Transverse colon (tissue), 4 donors: ENCODE measurements at places on chromosomes 5 and 9.

DNA sequence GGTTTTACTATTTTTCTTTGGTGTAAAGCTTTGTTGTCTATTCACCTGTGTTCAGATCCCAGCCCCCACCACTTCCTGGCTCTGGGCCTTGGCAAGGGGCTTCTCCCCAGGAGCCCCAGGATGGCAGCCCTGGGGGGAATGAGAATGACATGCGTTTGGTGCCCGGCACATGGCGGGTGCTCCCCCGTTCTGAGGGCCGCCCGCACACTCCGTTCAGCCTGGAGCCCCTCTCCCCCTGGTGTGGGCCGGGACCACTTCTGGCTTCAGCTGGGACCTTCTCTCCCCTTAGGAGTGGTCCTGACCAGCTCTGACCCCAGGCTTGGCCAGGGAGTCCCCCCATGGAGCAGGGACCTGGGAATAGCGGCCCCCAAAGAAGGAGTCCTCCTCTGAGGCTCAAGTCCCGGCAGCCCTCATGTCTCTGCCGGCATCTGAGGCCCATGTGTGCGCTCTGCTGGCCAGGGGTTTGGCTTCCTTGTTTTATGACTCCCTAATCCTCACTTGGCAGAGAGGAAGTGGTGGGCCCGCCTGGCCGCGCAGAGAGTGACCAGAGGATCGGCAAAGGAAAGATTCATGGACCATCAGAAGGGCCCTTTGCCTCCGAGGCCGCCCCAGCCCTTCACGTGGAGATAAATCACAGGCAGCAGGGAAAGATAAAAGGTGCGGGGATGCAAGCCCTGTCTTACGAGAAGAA, 57.0 kb upstream of the LMX1B start:
- no peak for DNase-seq

GRCh38 chr5:79227484-79228025, 8.4 kb upstream of the JMY start:
- no peak for DNase-seq

DNA sequence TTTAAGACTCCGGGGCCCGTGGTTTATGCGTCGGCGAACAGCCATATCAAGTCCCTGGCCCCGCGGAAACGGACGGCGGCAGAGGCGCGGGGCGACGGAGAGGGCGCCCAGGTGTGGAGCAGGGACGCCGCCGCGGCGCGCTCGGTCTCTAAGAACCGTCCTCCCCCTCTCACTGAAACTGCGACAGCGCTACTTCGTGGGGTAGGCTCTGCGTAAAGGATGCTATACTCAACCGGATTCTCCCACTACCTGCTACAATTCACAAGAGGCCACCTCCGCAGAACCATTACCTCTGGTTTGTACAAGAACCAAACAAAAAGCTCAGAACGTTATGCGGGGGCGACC, 404 bp downstream of the MRNIP start:
- DNase-seq = peak; percentile 55

- no peak for DNase-seq
Observed at GRCh38 chr5:102758576-102758975, 3.5 kb downstream of the PAM start.

DNA sequence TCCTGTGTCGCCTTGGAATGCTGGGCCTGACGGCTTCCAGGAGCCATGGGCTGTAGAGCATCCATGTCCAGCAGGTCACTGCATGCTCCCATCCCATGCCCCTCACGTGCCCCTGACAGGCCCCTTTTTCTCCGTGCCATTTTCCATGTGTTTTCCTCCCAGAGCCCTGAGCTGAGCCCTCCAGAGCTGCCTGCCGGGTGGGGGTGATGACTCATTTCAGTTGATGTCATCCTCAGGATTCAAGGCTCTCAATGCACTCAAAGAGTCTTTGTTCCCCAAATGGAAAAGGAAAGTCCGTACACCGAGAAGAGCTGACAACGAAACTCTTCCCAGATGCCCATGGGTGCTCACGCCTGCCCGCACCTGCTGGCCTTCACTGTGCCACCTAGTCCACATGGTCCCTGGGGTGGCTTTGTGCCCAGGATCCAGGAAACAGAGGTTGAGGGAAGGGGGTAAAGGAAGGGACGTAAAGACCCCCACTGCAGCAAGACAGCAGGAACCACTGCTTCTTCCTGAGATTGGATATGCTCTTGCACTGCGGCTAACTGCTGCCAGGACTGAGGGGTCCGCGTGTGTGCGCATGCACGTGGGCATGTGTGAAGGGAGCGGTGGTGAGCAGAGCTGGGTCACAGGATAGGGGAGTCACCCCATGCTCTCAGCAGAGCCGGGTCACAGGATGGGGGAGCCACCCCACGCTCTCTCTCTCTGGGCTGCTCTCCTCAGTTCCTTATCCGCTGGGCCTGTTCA, 27.6 kb downstream of the COL15A1 start:
- no peak for DNase-seq

DNA sequence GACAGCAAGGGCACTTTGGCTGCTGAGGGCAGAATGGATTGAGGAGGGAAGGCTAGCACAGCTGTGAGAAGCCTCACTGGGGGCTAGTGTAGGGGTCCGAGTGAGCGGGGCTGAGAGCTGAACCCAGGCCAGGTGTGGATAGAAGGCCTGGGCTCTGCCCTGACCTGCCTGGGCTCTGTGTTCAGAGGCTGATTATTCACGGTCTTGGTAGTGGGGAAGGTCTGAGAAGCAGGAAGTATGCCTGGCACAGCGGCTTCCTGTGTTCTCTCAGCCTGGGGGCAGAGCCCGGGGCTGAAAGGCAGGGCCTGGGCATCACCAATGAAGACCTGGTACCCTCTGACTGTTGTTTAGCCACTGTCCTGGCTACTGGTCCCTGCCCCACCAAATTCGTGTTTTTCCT, 136.4 kb upstream of the TBC1D2 start:
- no peak for DNase-seq

GRCh38 chr5:141121563-141121962, at the start of gene PCDHB4:
Gene PCDHB4 (plus strand): TSS chr5:141121818. CDS start chr5:141121999, 181 bp downstream.
- DNase-seq = no peak

- no peak for DNase-seq
Observed at GRCh38 chr9:89305868-89306267, 5.1 kb upstream of the CKS2 start.

DNA sequence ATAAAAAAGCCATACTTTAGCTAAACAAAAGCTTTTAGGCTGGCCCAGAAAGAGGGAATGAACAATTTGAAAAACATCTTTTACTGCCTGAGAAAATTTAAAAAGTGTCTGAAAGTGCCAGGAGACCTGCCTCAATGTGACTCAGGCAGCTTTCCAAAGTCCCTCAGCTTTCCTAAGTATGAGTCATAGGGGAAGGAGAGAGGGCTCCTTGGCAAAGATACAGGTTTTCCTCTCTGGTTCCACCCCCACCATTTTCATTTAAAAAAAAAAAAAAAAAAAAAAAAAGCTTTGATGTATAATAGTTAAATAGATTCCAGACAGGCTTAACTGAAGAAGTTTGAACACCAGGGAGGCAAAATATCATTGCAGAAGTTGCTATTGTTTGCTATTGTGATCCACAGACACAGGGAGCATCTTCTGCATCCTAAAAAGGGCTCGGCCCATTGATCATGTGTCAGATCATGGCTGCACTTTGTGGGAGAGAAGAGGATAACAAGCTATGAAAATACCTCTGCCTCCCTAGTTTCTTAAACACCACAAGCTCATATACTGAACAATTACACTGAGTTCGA, 71.5 kb downstream of the MRPS27 start:
- DNase-seq = peak; percentile 14

GRCh38 chr5:123997064-123997461, 485.1 kb downstream of the CSNK1G3 start:
- DNase-seq = no peak

- DNase-seq = no peak
Observed at GRCh38 chr5:175749591-175749990, 91.7 kb downstream of the HRH2 start.

DNA sequence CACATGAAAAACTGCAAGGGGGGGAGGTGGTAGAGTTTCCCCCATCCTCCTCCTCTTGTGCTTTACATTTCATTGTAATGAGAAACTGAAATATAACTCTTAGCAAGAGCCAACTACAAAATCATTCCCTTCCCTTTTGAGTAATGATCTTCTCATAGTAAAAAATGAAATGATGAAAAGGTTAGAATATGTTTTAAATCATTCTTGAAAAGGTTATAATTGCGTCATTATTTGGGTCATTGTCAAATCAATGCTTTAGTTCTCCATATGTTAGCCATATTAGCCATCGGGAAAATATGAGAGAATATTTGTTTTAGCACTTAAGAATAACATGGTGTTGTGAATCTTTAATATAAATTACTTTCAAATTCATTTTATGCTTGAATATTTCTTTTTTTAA, 1185.0 kb upstream of the CDH18 start:
- no peak for DNase-seq

DNA sequence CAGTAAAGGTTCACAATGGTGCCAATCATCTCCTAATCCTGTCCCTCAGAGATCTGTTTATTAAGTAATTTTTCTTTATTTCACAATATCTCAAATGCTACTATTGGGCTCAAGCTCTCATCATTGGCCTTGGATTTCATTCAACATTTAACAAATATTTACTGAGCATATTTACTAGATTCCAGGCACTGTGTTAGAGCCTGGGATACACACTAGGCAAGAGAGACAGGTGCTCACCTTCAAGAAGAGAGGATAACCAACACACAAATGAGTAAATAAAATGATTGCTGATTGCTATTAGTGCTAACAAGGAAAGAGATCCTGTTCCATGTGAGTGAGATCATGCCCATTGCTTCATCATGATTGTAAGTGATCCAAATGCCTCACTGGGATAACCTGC, 27.4 kb downstream of the PPP2R2B start:
- no peak for DNase-seq

- DNase-seq = no peak
Observed at GRCh38 chr5:135151256-135151655, 117.2 kb upstream of the PITX1 start.

DNA sequence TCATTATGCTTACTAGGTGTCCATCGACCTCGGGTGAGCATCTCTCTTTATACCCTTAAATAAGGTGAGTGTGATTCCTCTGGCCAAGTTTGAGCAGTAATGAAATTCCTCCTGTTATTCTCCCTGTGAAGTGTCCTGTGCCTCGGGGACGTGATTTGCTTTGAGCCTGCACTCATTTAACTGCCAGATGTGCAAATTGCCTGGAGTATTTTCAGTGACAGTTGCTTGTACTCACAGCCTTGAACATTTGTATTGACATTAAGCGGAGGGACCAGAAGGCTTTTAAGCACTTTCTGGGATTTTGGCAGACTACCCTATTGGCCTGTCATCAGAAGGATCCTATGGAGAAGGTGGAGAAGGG, 126.9 kb downstream of the DOCK2 start:
- DNase-seq = no peak

GRCh38 chr9:133981958-133982681, 10.0 kb downstream of the VAV2 start:
- DNase-seq = no peak

- no peak for DNase-seq
Observed at GRCh38 chr9:96617439-96618185, 2.0 kb downstream of the CDC14B start.

GRCh38 chr9:111442360-111443027, 41.7 kb downstream of the ECPAS start:
- DNase-seq = no peak

- no peak for DNase-seq
Observed at GRCh38 chr5:169548315-169548714, 35.3 kb upstream of the SPDL1 start.

GRCh38 chr5:35153375-35153932, 76.8 kb downstream of the PRLR start:
- DNase-seq = no peak

DNA sequence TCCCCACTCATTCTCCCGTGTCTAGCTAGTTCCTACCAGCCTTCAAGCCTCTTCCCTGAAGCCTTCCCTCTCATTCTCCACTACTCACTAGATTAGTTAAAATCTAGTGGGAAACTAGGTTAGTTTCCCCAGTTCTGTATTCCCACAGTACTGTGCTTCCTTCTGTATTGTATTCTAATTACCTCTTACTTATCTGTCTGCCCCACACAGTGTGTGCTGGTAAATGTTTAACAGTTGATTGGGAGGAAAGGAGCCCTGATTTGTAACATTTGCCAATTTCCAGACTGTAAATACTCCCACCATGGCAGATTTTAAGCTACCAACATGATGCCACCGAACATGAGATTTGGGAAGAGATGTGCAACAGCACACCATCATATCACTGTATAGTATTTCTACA, 8.3 kb downstream of the KLHL3 start:
- no peak for DNase-seq

DNA sequence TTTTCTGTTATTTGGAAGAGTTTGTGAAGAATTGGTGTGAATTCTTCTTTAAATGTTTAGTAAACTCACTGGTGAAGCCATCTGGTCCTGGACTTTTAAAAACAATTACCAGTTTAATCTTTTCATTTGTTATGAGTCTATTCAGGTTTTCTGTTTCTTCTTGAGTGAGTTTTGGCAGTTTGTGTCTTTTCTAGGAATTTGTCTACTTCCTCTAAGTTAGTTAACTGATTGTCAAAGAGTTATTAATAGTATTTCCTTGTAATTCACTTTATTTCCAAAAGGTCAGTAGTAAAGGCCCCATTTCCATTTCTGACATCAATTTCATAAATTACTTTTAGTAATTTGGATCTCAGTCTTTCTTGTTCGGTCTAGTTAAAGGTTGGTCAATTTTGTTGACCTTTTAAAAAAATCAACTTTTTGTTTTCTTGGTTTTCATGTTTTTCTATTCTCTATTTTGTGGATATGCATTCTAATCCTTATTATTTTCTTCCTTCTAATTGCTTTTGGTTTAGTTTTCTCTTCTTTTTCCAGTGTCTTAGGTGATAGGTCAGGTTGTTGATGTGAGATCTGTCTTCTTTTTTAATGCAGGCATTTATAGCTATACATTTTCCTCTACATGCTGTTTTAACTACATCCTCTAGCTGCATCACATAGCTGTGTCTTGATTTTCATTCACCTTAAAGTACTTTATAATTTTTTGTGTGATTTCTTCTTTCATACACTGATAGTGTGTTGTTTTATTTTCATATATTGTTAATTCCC, 7.3 kb upstream of the SMIM3 start:
- DNase-seq = no peak

- no peak for DNase-seq
Observed at GRCh38 chr5:143312822-143313221, 90.7 kb downstream of the NR3C1 start.

DNA sequence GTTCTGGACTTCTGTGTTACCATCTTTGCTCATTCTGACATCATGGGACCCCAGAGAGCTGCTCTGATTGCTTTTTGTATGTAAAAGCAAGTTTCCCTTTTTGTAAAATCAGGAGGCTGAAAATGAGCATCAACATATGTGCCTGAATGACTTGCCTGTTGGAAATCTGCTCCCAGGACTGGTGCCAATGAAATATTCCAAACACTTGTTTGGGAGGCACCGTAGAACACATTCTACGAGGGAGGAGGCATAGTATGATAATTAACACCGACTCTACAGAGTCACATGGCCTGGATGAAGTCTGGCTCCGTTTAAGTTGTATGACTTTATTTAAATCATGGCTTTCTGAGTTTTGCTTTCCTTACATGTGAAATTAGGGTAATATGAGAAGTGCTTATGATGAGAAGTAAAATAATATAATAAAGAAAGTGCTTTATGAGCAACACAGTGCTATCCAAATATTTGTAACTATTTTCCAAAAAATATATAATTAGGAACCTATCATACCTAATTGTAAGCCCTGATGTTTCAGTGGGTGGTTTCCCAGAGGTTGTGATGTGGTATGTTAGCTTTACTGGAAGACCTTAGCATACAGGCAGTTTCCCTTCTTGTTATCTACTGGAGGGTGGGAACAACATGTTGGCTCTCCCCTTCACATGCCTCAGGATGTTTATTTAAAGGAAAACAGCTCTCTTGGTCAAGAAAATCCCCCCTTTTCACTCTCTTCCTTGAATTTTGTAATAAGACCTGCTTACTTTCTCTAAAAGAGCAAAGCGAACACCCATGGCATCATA, 238.1 kb downstream of the FBXL7 start:
- no peak for DNase-seq
